Renal cortical epithelial cell (primary cell): ENCODE measurements at places on chromosomes 1 and 21.

DNA sequence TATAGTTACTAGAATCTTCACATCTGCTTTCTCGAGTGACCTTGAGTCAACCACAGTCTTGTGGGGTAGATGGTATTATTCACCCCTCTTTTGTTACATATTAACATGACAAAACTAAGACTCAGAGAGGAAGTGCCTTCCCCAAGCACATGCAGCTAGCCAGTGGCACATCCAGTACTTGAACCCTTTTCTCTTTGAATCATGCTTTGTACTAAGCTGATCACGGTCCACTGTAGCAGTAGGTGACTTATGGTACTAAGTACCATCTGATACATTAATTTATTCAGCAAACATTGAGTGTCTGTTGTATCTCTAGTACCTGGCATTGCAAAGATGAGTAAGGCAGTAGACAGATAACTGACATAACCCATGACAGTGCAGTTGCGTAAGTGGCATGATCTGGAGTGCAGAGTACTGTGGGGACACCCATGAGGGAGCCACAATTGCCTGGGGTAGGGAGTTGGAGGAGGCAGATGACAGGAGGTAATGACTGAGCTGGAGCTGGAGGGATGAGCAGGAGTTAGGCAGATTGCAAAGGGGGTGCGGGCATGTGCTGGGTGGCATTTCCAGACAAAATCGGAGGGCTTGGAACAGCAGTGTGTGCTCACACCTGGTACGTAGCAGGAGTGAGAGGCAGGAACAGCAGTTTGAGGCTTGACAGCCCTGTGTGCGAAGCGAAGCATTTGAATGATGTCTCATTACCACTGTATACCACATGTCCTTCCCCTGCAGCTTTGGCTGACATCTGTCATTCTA, 29.8 kb downstream of the UCK2 start:
- DNase-seq = peak; percentile 87

GRCh38 chr1:96474985-96475743, 246.4 kb upstream of the PTBP2 start:
- DNase-seq = no peak

GRCh38 chr21:43864313-43864961, 586 bp upstream of the AGPAT3 start:
- DNase-seq = no peak

DNA sequence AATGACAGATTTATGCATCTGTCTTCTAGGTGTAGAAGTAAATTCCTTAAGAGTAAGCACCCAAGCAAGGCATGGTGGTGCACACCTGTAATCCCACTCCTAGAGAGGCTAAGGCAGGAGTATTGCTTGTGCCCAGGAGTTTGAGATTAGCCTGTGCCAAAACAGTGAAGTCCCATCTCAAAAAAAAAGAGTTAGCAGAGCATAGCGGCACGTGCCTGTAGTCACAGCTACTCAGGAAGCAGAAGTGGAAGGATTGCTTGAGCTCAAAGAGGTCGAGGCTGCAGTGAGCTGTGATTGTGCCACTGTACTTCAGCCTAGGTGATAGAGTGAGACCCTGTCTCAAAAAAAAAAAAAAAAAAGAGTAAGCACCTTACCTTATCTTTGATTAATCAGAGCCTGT, 15.1 kb upstream of the TIPRL start:
- no peak for DNase-seq

DNA sequence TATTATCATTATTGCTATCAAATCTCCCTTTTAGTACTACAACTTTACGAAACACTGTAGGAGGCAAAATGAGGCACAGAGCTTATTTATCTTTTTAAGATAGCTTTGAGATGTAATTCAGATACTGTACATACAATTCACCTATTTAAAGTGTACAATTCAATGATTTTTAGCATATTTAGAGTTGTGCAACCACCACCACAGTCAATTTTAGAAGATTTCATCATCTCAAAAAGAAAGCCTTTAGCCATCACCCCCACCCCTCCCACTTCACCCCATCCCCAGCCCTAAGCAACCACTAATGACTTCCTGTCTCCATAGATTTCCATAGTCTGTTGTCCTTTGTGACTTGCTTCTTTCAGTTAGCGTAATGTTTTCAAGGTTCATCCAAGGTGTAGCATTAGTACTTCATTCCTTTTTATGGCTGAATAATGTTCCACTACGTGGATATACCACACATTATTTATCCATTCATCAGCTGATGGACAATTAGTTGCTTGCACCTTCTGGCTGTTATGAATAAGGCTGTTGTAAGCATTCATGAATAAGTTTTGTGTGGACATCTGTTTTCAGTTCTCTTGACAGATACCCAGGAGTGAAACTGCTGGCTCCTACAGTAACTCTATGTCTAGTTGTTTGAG, 9.4 kb upstream of the CAPN9 start:
- no peak for DNase-seq

DNA sequence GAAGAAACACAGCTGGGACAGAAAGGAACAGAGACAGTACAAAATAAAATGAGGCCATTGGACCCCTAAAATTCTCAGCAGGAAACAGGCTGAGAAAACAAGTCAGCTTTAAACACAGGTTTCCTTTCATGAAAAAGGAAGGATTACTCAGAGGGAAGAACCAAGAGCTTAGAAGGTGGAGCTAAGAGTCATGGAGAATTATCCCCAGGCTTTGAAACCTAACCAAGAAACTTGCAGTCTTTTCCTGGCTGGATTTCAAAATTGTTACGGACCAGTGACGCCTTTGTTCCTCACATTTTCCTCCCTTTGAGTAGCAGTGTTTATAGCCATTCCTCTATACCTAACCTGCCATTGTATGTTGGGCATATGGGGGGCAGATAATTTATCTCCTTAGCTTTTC, 8.8 kb downstream of the HMGB4 start:
- peak; percentile 63 for DNase-seq

DNA sequence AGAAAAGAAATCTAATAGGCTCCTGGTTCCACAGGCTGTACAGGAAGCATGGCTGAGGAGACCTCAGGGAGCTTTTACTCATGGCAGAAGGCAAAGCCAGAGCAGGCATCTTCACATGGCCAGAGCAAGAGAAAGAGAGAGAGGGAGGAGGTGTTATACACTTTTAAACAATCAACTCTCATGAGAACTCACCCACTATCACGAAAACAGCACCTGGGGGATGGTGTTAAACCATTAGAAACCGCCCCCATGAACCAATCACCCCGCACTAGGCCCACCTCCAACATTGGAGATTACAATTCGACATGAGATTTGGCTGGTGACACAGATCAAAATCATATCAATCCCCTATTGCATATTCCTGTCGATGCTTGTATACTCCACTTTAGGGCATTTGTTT, 93.5 kb downstream of the MRPL39 start:
- DNase-seq = no peak

DNA sequence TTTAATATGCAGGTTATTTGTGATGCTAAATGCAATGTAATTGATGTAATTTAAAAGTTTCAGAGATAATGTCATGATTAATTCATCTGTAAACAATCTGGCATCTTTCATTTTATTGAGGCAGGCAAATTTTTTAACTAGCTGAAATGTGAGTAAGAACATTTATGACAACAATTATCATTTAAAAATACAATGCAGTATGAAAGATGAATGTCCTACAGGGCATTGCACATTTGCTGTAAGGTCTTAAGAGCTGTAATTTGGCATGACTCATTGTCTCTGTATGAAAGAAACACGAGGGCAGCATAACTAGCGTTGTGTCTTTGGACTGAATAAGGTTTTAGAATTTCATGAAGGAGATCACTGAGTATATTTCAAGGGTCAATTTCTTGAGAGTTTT, 642.8 kb downstream of the PLA2G4A start:
- no peak for DNase-seq

GRCh38 chr1:7003676-7004075, 218.4 kb downstream of the CAMTA1 start:
- no peak for DNase-seq

GRCh38 chr1:96989302-96989701, 267.7 kb downstream of the PTBP2 start:
- DNase-seq = peak; percentile 8

- no peak for DNase-seq
These were observed 8.9 kb downstream of the PLD5 start for GRCh38 chr1:242515555-242515954.

DNA sequence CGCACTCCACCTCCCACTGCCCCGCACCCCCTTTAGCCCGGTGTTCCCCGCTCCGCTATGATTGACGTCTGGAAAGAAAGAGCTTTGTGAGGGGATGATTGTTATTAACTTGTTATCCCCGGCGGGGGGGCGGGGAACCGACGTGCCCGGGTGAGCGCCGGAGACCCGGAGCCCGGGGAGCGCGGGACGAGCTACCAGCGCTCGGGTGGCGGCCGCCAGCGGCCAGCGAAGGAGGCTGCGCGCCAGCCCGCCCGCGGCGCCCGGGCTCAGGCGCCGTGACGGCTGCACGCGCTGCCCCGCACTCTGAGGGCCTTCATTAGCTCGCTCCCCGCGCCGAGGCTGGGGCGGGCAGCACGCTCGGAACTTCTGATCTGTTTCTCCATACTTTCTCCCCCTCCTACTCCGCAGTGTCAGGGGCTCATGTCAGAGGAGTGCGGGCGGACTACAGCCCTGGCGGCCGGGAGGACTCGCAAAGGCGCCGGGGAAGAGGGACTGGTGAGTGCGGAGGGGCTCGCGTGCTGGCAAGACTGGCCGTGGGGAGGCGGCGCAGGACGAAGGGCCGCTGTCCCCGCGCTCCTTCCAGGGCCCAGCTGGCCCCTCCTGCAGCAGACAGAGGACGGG, 2.1 kb downstream of the LHX8 start:
- no peak for DNase-seq

GRCh38 chr1:205856433-205856832, 6.5 kb upstream of the PM20D1 start:
- DNase-seq = no peak

GRCh38 chr1:17061892-17062291, 8.1 kb upstream of the SDHB start:
- DNase-seq = no peak

DNA sequence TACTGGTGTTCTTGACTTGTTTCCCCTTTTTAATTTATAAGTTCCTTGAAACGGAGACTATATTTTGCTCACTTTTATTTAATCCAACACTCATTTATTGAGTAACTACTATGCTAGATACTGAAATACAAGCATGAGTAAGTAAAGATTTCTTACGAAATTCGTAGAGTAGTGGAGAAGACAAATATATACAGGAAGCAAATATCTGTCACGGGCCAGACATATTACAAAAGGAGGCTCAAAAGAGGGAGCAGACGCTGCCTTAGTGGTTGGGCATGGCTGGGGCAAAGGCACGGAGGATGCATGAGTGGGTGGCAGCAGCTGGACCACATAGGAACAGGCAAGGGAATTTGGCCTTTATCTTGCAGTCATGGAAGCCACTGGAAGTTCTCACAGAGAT, 6.8 kb downstream of the NCF2 start:
- no peak for DNase-seq

GRCh38 chr21:29470397-29470796, 171.7 kb downstream of the BACH1 start:
- no peak for DNase-seq

DNA sequence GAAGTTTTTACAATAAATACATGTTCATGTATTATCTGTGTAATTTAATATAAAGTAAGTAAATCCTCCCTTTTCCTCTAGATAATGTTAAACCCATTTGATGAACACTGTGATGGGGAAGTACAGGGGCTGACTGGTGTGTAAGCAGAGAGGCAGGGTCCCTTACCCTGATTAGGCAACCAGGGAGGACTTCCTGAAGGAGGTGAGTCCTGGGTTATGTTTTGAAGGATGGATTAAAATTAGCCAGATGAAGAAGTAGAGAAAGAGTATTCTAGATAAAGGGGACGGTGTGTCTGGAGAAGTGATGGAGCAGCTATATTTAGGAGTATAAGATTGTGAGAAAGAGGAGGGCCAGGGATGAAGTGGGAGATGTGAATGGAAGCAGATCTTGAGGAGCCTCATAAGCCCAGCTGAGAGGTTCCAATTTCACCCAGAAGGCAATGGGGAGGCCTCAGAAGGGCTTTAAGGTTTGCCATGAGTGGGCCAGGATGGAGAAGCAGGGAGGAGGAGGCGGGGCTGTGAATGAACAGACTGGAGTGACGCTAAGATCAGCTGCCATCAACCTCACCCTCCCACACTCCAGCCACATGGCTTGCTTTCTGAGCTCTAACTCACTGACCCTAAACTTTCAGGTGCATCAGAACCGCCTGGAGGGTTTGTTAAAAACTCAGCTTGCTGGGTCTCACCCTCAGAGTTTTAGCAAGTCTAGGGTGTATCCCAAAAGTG, 30.9 kb upstream of the ID3 start:
- DNase-seq = peak; percentile 25

DNA sequence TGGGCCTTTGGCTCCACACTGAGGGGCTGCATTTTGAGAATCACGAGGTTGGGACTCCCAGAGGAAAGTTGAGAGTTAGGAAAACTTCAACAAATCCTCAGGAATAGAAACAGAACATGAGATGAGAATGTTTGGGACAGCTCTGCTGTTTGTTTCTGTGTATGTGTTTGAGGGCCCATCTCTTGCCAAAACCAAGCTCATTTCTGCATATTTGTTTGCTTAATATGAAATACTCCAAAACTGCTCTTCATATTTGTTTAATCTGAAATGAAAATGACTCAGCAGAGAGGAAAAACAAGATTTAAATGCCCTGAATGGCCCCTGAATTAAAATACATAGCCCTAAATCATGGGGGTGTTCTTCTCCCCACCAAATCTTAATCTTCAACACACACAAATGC, 78.1 kb downstream of the DDR2 start:
- DNase-seq = no peak

GRCh38 chr1:11498956-11499594, 20.1 kb downstream of the DISP3 start:
- no peak for DNase-seq

DNA sequence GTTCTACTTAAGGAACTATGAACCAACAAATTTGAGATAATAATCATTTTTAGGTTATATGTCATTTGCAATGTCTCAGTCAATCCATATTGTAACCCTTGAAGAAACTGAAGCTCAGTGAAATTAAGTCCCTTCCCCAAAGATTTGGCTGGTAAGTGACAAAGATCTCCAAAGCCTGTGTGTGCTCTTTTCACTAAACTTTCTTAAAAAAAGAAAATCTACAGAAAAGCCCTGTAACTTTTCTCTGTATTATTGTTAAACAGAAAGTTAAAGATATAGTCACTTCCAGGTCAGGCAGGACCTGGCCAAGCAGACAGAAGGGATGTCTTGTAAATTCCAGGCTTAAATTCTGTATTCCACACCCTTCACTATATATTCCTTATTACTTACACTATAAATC, 1.5 kb downstream of the LIX1L start:
- DNase-seq = no peak

- DNase-seq = peak; percentile 94
These were observed 292.7 kb downstream of the TPR start for GRCh38 chr1:186082235-186082937.

DNA sequence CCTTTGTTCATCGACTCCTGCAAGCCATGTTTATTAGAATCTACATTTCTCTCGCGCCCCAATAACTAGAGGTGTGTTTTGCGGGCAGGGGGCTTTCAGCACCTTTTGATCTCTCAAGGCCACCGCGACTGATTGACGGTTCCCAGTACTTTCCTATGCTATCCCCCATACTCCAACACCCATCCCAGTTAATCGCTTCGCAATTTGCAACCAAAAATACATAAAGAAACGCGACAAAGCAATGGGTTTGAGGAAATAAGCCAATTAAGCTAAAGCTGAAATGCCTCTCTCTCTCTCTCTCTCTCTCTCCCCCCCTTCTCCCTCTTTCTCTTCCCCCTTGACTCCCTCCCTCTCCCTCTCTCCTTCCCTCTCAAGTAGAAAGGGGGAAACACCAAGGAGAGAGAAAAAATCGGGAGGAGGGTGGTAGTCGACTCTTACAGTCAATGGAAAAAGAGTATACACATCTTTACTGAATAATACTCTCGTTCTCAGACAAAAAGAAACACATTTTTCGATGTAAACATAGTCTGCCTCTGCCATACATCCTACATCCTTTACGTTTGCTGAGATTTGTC, 128.0 kb upstream of the DPYD start:
- no peak for DNase-seq

- DNase-seq = no peak
These were observed 19.0 kb downstream of the TGFB2 start for GRCh38 chr1:218364028-218364710.
